ENCODE measurements at places on chromosomes 7 and 10. TPM values are rescaled to one million over a fixed set of nuclear protein-coding genes. Genes with fewer than 3 reads are reported as not detected.
A peak's percentile ranks its signal among the peaks of the same experiment; 100 is the strongest.

The NUDCD3 gene
- total RNA-seq = 35.1 TPM

The PDZD7 gene
- 6.0 TPM for total RNA-seq

The ANXA8L1 gene
- 54.0 TPM for total RNA-seq

The VPS26A gene
- 57.6 TPM for total RNA-seq

The AKAP9 gene
- total RNA-seq = 85.8 TPM

The NAMPT gene
- total RNA-seq = 299 TPM

The ZNF117 gene
- total RNA-seq = 16.6 TPM

The AZGP1 gene
- 52.6 TPM for total RNA-seq

The KIF11 gene
- total RNA-seq = 7.9 TPM

The HOXA1 gene
- total RNA-seq = 0.30 TPM

The LAMB1 gene
- 355 TPM for total RNA-seq

The OLAH gene
- not detected for total RNA-seq

DNA sequence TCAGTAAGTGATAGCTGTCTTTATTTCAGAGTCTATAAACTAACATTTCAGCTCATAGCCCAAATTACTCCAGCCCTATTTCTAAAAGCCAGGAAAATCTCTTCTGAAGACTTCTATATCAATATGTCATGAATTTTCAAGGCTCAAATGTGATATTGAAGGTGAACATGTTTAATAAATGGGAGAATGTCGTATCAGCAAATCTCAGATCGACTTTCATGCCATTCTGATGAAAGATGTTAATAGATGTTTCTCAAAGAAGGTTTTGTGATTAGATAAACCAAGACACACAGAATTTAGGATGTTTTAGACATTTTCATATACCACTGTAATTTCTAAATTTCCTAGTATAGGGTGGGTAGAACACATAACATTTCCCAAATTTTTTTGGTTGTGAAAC, 380.6 kb downstream of the ARL4A start:
- no peak for DNase-seq
- no peaks in the 10 kb centered on the region for H3K36me3 ChIP-seq
- no peak overlapping the region for H3K27ac ChIP-seq

DNA sequence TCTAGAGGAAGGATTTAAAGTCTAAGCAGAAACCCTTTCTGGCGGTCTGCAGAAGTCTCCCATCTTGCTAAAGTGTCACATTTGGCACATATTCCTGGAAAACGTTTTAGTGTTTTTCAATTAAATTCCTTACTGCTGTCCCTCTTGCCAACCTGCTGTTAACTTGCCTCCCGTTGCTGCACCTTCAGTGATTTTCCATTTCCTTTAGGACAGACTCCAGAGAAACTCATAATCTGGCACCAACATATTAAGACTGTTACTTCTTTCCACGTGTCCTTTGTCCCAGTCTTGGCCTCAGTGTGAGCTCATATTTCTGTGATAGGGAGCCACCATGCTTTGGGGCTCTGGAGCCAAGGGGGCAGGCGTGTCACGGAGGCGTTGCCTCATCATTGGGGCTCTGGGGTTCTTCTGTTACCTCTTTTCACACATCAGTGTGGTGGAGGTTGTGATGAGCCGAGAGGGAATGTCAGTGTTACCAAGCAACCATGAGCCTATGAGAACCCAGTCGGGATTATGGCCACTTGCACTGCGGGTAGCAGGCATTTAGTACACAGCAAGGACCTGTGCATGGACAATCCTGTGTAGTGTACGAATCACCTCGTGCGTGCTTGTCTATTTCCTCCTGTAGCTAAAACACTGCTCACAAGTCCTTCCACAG, 26.0 kb upstream of the ZNF32 start:
- no peak overlapping the region for H3K27ac ChIP-seq
- no peaks in the 10 kb centered on the region for H3K36me3 ChIP-seq
- no peak overlapping the region for H3K4me3 ChIP-seq
- no peaks in the 10 kb centered on the region for H3K27me3 ChIP-seq
- no peak for DNase-seq

DNA sequence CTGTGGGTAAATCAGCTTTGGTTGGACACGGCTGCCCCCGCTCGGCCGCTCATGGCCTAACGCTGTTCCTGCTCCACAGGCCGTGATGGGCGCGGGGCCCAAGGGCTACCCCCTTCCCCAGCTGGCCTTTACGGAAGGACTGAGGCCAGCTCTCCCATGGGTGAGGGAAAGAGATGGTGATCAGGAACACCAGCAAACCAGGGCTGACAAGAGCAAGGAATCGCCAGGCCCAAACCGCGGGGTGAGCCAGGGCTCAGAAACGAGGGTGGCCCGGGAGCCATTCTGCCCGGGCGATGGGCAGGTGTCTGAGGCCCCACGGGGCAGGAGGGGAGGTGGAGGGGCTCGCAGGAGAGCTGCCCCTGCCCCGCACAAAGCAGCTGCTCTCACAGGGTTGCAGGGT, 26.6 kb downstream of the GPER1 start:
- H3K4me1 ChIP-seq = no peaks in the 10 kb centered on the region
- H3K27ac ChIP-seq = no peak overlapping the region
- no peaks in the 10 kb centered on the region for H3K36me3 ChIP-seq
- H3K27me3 ChIP-seq = no peaks in the 10 kb centered on the region
- H3K4me3 ChIP-seq = no peak overlapping the region
- DNase-seq = no peak

GRCh38 chr10:127556916-127557315, 7.8 kb downstream of the NPS start:
- no peaks in the 10 kb centered on the region for H3K4me1 ChIP-seq
- H3K36me3 ChIP-seq = no peaks in the 10 kb centered on the region
- H3K27me3 ChIP-seq = peaks cover 12% of the 10 kb centered on the region
- peak; percentile 66 for DNase-seq

DNA sequence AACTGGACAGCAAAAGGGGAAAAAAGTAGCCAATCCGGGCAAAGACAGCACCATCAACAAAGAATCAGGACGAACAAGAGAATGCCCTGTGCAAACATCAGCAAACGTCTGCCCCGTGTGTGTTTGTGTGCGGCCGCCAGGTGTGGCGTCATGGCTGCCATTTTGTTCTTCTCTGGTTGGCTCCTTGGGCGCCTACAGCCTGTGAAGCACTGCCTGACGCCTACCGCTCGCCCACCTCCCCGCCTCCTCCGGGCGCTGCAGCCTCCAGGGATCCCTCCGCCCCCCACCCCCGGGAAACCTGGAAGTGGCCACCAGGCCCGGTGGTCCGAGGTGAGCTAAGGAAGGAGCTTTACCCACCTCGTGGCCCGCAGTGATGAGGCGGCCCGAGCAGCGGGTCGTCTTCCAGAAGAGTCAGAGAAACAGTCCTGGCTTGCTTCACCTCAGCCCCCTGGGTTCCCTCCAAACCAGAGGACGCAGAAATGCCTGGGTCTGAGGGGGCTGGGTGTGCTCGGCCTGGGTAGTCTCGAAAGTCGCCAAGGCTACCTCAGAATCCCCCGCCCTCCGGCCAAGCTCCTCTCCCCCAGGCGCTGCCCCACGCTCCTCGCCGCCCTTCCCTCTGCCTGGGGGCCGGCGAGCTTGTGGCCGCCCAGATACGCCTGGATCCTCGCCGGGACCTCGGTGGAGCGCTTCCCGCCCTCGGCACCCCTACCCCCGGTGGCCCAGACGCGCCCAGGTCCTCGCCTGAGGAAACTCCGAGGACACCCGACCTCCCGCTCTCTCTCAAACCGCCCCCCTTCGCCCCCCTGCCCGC, 61.8 kb upstream of the IL6 start:
- no peaks in the 10 kb centered on the region for H3K36me3 ChIP-seq
- no peak overlapping the region for H3K4me3 ChIP-seq
- no peak for DNase-seq
- no peaks in the 10 kb centered on the region for H3K27me3 ChIP-seq
- peaks cover 5% of the 10 kb centered on the region for H3K4me1 ChIP-seq
- no peak overlapping the region for H3K27ac ChIP-seq

- H3K36me3 ChIP-seq = no peaks in the 10 kb centered on the region
- H3K27ac ChIP-seq = no peak overlapping the region
- peaks cover 7% of the 10 kb centered on the region for H3K4me1 ChIP-seq
- no peak overlapping the region for H3K4me3 ChIP-seq
- no peak for DNase-seq
Measured at GRCh38 chr7:30266686-30267085, 17.7 kb upstream of the ZNRF2 start.

GRCh38 chr10:2658780-2659179, 408.6 kb upstream of the PFKP start:
- H3K27me3 ChIP-seq = no peaks in the 10 kb centered on the region
- H3K27ac ChIP-seq = no peak overlapping the region
- no peaks in the 10 kb centered on the region for H3K36me3 ChIP-seq
- DNase-seq = no peak

GRCh38 chr7:5421714-5422395, 1.8 kb downstream of the TNRC18 start:
- H3K27me3 ChIP-seq = no peaks in the 10 kb centered on the region
- DNase-seq = peak; percentile 78
- peak overlapping the region; percentile 92 for H3K4me3 ChIP-seq
- peak overlapping the region; percentile 100 for H3K27ac ChIP-seq
- no peaks in the 10 kb centered on the region for H3K36me3 ChIP-seq

DNA sequence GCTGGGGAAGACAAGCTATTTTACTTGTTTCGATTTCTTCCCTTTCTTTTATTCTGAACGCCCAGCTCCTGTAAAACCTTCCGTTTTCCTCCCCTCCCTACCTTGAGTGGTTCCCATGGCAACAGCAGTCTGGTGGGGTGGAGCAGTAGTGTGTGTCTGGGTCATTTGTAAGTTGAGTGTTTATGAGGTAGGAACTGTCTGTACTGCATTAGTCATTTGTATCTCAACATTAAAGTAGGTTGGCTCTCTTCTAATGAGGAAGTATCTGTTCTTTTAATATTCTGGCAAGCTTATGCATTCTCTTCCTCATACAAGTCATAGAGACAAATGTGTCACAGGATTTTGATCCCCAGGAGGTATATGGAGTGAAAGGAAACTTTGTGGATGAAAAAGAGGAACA, 85.3 kb upstream of the CCDC6 start:
- H3K27me3 ChIP-seq = no peaks in the 10 kb centered on the region
- peak; percentile 80 for DNase-seq
- no peaks in the 10 kb centered on the region for H3K36me3 ChIP-seq
- peak overlapping the region; percentile 70 for H3K27ac ChIP-seq

DNA sequence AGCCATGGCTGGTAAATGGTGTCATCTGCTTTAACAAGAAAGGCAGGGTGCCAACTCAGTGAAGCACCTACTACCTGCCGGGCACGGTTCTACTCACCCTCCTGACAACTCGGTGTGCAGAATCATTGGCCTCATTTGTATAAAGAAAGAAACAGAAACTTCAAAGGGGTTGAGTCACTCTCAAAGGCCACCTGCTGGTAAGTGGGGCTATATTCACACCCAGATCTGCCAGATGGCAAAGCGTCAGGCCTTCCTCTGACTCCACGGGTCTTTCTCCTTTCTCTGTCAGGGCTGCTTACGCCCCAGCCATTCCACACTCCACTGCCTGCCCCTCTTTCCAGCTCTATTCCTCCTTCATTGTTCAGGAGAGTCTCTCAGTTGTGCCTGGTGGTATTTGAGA, 309.2 kb downstream of the GFRA1 start:
- no peaks in the 10 kb centered on the region for H3K4me1 ChIP-seq
- no peak overlapping the region for H3K4me3 ChIP-seq
- no peaks in the 10 kb centered on the region for H3K36me3 ChIP-seq

DNA sequence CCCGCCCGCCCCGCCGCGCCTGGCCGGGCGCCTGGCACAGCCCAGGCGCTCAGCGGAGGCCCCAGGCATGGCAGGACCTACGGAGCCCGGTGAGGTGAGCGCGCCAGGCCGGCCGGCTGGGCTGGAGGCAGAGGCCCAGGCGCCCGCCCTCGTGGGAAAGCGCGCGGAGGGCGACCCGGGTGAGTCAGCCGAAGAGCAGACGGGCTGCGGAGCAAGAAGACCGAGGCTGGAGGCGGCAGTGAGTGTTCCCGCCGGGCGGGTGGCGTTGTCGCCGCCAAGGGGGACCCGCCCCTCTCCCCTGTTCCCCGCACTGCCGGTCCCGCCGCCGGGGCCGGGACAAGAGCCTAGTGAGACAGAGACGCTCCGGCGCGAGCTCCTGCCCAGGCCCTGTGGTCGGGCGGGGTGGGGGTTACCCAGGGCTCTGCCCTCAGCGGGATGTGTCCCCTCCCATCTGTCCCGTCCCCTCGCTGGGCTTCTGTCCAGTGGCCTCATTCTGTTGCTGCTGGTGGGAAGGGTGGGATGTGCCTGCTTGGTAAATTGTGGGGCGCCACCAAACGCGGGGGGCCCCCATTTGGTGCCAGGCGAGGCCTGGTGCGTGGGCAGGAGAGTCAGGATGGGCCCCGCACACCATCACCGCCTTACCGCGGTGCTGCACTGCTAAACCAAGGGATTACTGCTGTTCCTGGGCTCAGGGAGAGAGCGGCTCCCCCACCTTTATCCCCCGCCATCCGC, 17.0 kb upstream of the NODAL start:
- DNase-seq = peak; percentile 89
- no peak overlapping the region for H3K4me3 ChIP-seq
- no peaks in the 10 kb centered on the region for H3K36me3 ChIP-seq
- H3K27me3 ChIP-seq = peaks cover 40% of the 10 kb centered on the region
- H3K27ac ChIP-seq = no peak overlapping the region
- H3K4me1 ChIP-seq = peaks cover 13% of the 10 kb centered on the region

DNA sequence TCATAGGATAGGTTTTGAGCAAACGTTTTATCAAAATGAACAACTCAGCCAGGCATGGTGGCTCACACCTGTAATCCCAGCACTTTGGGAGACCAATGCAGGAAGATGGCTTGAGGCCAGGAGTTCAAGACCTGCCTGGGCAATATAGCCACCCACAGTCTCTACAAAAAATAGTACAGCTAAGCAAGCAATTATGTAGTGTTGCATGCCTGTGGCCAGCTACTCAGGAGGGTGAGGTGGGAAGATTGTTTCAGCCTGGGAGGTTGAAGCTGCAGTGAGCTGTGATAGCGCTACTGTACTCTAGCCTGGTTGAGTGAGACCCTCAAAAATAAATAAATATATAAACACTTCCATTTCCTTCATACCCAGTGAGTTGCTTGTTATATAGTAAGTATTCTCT, 67.1 kb downstream of the LSMEM1 start:
- no peak overlapping the region for H3K27ac ChIP-seq
- no peak overlapping the region for H3K4me3 ChIP-seq
- H3K4me1 ChIP-seq = no peaks in the 10 kb centered on the region
- no peaks in the 10 kb centered on the region for H3K36me3 ChIP-seq
- no peak for DNase-seq

DNA sequence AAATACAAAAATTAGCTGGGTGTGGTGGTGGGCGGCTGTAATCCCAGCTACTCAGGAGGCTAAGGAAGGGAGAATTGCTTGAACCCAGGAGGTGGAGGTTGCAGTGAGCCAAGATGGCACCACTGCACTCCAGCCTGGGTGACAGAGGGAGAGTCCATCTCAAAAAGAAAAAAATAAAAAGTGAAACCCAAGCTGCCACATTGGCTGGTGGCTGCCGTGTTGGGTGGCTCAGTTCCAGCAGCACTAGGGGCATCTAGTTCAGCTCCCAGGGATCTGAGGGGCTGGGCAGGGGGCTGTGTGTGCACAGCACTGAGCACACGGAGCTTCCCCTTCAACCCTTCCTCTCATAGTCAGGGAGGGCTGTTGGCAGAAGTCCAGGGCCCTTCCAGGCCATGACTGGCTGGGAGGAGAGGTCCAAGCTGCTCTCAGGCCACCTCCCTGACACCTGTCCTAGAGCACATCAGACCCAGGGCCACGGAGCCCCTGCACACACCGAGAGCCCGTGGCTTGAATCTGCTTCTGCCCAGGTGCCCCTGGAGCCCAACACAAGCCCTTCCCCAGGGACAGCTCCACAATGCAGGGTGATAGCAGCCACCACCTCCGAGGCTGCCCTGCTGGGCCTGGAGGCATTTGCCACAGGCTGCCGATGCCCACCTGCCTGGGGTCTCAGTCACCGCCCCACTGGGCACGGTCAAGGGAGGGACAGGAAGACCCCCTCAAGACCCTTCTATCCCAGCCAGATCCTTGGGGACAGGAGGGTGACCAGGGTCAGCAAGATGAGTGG, 47.3 kb downstream of the YKT6 start:
- no peaks in the 10 kb centered on the region for H3K4me1 ChIP-seq
- H3K27me3 ChIP-seq = no peaks in the 10 kb centered on the region
- H3K36me3 ChIP-seq = no peaks in the 10 kb centered on the region
- H3K27ac ChIP-seq = no peak overlapping the region
